ENCODE measurements at places on chromosomes 6 and 20.

DNA sequence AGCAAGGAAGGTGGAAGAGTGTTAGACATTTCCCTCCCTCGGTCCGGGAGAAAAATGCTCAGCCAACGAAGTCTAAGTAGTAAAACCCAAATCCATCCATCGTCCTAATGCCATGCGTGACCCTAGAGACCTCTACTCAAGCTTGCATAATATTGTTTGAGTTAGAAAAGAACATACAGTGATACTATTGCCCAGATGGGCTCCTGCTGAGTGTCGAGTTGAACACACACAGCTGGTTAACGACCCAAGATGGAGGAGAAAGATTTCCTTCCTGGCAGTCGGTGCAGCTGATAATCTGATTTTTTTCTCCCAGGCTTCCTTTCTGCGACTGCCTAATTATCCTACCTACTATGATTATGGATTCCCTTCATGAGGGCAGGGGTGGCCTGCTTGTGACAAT is 164.4 kb upstream of the KCNG1 start:
- H3K4me1 ChIP-seq = peaks cover 23% of the 10 kb centered on the region
- H3K36me3 ChIP-seq = no peaks in the 10 kb centered on the region
- no peak overlapping the region for H3K4me3 ChIP-seq
- peak overlapping the region; percentile 55 for H3K27ac ChIP-seq

GRCh38 chr20:17995967-17996819 is 27.4 kb downstream of the MGME1 start:
- no peak overlapping the region for H3K4me3 ChIP-seq
- no peak overlapping the region for H3K27ac ChIP-seq
- peaks cover 5% of the 10 kb centered on the region for H3K36me3 ChIP-seq
- H3K4me1 ChIP-seq = peaks cover 40% of the 10 kb centered on the region
- DNase-seq = no peak

- peaks cover 9% of the 10 kb centered on the region for H3K27me3 ChIP-seq
- H3K36me3 ChIP-seq = no peaks in the 10 kb centered on the region
- H3K27ac ChIP-seq = no peak overlapping the region
- no peak for DNase-seq
- peaks cover 9% of the 10 kb centered on the region for H3K4me1 ChIP-seq
Observed at GRCh38 chr6:160265869-160266476, 7.4 kb upstream of the SLC22A2 start.

DNA sequence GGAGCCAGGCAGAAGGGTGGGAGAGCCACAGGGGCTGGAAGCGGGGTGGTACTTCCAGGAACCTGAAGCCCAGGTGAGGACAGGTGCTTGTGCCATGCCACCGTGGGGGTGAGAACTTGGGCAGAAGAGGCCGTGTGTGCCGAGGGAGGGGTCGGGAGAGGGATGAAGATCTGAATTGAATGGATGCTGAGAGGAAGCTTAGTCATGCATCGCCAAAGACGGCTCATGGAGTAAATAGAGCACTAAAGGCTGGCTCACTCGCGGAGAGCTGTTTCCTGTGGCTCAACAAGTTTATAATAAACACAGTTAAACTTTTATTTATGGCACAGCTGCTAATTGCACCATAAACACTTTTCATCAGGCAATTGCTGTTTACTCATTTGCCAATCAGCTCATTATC is 21.7 kb upstream of the MYT1 start:
- H3K27ac ChIP-seq = no peak overlapping the region
- peaks cover 9% of the 10 kb centered on the region for H3K36me3 ChIP-seq
- no peak overlapping the region for H3K4me3 ChIP-seq
- peaks cover 33% of the 10 kb centered on the region for H3K4me1 ChIP-seq
- H3K27me3 ChIP-seq = peaks cover 34% of the 10 kb centered on the region
- DNase-seq = no peak

GRCh38 chr6:160930547-160931377 is 60.8 kb upstream of the MAP3K4 start:
- no peaks in the 10 kb centered on the region for H3K36me3 ChIP-seq
- H3K4me3 ChIP-seq = peak overlapping the region; percentile 89
- H3K27me3 ChIP-seq = peaks cover 17% of the 10 kb centered on the region
- no peaks in the 10 kb centered on the region for H3K4me1 ChIP-seq
- DNase-seq = peak; percentile 89

DNA sequence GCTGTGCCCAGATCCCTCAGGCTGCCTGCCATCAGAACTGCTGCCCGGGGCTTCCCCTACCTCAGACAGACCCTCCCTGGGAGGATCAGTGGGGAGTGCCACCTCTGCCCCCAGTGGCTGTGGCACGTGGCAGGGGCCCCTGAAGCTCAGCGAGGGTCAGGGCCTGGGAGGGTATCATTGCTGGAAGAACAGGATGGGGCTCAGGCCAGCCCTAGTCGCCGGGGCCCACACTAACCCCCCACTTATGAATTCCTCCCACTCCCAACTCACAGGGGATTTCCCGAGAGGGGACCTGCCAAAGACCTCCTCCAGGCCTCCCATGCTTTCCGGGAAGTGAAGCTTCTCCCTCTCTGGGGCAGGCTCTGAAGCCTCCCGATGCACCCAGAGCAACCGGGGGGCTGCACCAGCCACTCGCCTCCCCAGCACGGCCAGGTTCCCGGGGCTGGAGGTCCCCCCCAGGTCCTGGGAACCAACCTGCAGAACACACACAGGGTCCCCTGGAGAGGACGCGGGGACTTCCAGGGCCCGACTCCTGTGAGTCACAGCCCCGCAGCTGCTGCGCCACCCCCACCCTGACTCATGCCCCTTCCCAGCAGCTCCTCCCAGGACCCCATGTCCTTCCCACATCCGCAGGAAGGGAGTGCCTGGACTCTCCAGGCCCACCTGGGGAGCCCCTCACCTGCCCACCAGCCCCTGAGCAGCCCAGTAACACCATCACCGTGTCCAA is 2.5 kb downstream of the TNFRSF6B start:
- no peak overlapping the region for H3K27ac ChIP-seq
- H3K4me3 ChIP-seq = no peak overlapping the region
- H3K27me3 ChIP-seq = no peaks in the 10 kb centered on the region
- DNase-seq = no peak
- H3K36me3 ChIP-seq = peaks cover 1% of the 10 kb centered on the region
- H3K4me1 ChIP-seq = peaks cover 24% of the 10 kb centered on the region

- no peak overlapping the region for H3K4me3 ChIP-seq
- no peaks in the 10 kb centered on the region for H3K4me1 ChIP-seq
- H3K27me3 ChIP-seq = peaks cover 3% of the 10 kb centered on the region
- DNase-seq = no peak
- H3K27ac ChIP-seq = no peak overlapping the region
Observed at GRCh38 chr6:164551706-164552105, 757.7 kb downstream of the C6orf118 start.
